ENCODE measurements at places on chromosomes 4 and X. TPM values are rescaled to one million over a fixed set of nuclear protein-coding genes. Genes with fewer than 3 reads are reported as not detected.
A peak's percentile ranks its signal among the peaks of the same experiment; 100 is the strongest.

The MED14 gene
- total RNA-seq: 53.7 TPM

The ARL9 gene
- 0.19 TPM for total RNA-seq

The SPANXA1 gene
- total RNA-seq: not detected

GRCh38 chrX:9874483-9874882 is 88.3 kb downstream of the SHROOM2 start:
- DNase-seq: no peak

DNA sequence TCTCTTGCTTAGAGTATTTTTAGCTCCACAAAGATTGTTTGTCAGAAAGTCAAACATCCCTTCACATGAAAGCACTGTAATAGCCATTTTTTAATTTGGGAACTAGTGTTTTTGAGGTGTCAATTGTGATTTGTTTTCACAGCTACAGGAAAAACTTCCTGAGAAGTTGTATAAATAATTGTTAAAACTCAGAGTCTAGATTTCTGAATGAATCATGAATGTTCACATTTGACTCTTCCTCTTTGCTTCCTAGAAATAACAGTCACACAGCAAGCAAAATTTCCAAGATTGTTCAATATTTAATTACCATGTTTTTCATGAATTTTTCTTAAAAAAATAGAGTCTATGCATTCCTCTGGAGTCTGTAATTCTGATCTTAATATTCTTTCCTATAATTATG is 156.9 kb upstream of the SLC7A11 start:
- DNase-seq: no peak

GRCh38 chrX:101931136-101931487 is 715 bp downstream of the ZMAT1 start:
- DNase-seq: no peak

GRCh38 chr4:186942758-186943377 is 219.2 kb upstream of the FAT1 start:
- peak; percentile 79 for DNase-seq

DNA sequence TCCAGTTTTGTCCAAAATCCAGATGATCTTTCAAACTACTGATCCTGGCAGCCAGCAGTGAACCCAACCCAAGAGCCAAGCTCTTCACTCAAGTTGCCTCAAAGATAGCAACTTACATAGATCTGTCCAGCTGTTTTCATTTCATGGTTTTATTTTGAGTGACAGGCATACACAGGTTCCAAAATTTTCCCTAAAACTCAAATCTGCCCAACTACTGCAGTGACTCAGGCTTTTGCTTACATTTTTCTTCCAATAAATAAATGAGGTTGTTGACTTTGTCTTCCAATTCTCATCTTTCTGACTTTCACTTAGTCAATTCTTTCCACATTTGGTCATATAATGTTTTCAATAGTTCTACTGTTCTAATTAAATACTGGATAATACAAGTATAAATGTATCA is 158.8 kb downstream of the TECRL start:
- no peak for DNase-seq

GRCh38 chrX:26918631-26919030 is 544.5 kb downstream of the PPP4R3C start:
- no peak for DNase-seq

DNA sequence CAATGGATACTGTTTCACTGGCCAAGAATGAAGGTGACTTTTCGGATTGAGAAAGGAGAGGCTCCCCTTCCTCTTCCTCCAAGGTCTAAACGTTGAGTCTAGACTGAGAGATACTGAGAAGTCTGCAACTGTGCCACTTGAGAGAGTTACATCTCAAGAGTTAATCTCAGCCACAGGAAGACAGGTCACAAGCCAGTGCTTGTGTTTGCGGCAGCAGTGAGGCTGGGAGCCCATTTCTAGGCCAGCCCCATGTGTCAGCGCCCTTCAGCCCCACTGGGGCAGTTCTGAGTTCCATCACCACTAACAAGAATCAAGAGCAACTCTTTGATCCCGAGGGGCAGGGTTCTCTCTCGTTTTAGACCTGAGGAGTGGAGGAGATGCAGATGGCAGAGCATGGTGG is 7.3 kb upstream of the SEC24D start:
- DNase-seq: no peak

DNA sequence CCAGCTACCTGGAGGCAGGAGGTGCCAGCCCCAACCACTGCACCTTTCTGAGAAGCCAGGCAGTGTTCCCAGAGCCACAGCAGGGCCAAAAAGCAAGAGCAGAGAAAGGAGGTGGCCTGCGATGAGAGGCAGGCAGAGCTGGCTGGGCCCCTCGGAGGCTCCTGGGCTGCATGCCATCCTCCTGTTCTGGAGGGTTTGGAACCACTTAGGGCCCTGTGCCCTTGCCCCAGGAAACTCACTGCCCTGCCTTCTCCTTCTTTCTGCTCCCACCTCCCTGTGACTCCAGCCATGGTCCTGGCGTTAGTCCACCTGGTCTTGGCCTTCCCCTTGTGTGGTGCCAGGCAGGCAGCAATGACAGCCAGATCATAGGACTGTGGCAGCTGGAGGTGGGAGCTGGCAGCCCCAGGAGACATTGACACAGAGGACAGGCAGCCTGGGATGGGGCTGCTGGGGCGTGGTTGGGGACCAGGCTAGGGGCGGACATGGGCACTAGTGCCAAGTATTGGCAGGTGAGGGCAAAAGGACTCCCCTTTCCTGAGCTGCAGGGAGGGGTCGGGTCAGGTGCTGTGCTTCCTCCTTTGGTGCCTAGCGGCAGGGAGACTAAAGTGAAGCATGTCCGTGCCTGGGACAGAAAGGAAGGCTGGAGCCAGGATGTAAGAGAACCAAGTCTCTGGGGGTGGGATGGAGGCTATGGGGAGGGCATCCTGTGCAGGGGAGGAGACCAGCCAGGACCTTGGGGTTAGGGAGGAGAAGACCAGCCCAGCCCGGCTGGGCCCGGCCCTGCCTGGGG is 1.4 kb downstream of the APLN start:
- no peak for DNase-seq

- no peak for DNase-seq
Observed at GRCh38 chr4:87498446-87498900, 30.7 kb downstream of the SPARCL1 start.

DNA sequence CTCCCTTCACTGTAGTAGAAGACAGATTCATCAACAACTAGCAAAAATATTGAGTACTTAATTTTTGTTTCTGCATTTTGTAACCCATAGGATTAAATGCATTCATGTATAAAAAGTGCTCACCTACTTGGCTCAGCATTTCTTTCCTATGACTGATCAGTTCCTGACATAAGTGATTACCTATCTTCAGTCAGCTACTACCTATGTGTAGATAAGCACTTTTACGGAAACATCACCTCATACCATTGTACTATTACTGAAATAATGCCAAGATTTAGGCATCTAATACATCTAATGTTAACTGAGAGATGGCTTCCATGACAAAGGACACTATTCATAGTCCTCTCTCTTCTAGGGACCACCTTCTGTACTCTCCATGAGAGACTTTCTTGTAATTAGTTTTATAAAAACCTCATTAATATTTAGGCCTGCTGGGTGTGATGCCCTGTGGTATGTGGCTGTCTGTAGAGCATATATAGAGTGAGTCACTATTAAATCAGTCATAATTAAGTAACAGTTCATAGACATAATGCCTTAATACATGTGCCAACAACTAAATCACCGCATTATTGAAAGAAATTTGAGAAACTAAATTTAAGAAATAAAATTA is 147.0 kb downstream of the PDGFC start:
- no peak for DNase-seq

GRCh38 chr4:111475001-111475400 is 670.3 kb upstream of the FAM241A start:
- no peak for DNase-seq

DNA sequence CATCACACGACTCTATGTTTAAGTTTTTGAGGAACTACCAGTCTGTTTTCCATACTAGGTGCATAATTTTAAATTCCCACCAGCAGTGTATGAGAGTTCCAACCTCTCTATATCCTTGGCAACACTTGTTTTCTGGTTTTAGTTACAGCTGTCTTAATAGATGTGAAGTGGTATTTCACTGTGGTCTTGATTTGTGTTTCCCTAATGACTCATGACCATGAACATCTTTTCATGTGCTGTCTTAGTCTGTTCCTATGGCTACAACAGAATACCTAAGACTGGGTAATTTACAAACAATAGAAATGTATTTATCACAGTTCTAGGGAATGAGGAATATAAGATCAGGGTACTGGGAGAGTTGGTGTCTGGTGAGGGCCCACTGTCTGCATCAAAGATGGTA is 51.5 kb upstream of the GPR78 start:
- DNase-seq: no peak

DNA sequence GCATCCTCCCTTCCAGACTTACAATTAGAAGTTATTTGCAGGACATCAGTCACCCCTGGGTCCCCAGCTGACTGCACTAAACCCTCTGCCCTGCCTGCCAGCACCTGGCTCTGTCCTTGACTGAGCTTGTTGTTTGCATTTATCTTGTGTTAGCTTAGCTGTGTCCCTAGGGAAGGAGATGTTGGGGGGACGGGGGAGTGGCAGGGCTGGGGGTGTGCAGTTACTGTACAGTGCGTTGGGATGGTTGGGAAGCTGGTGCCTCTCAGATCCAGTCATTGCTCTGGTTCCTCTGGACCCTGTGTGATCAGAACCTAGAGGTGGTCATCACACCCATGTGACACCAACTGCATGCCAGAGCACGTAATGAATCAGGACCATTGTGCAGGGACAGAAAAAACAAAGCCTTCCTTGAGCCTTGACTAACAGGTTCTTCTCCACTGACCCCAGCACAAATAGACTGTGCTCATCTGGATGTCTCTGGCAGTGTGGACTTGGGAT is 32.7 kb upstream of the PROM1 start:
- no peak for DNase-seq
